ENCODE measurements at places on chromosomes 2 and 18. TPM values are rescaled to one million over a fixed set of nuclear protein-coding genes. Genes with fewer than 3 reads are reported as not detected.
A peak's percentile ranks its signal among the peaks of the same experiment; 100 is the strongest.

- peaks cover 8% of the 10 kb centered on the region for H3K36me3 ChIP-seq
- no peaks in the 10 kb centered on the region for H3K27me3 ChIP-seq
- H3K27ac ChIP-seq, result no peak overlapping the region
- peaks cover 8% of the 10 kb centered on the region for H3K4me1 ChIP-seq
- no peak for DNase-seq
- H3K4me3 ChIP-seq, result no peak overlapping the region
These were observed 55.9 kb downstream of the COMMD1 start for GRCh38 chr2:61961231-61961901.

DNA sequence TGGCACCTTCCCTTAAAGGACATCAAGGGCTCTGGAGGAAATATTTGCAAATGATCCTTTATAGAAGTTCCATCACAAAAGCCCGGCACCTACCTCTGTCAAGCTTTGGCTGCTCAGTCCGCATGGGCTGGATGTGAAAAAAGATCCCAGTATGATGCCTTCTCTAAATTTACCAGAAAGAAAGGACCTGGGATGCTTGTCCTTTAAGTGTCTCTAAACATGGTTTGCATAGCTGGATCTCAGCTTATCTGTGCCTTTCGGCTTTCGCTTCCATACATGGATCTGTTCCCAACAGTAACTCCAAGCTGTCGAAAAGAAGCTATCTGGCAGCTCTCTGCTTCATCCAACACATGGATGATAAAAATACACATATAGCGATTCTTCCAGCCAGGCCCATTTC, 60.4 kb upstream of the SLC8A1 start:
- DNase-seq, result no peak
- peaks cover 20% of the 10 kb centered on the region for H3K4me1 ChIP-seq
- peak overlapping the region; percentile 79 for H3K27ac ChIP-seq
- no peaks in the 10 kb centered on the region for H3K27me3 ChIP-seq
- no peaks in the 10 kb centered on the region for H3K36me3 ChIP-seq

- H3K27ac ChIP-seq, result peak overlapping the region; percentile 96
- DNase-seq, result peak; percentile 63
- H3K27me3 ChIP-seq, result peaks cover 17% of the 10 kb centered on the region
- peaks cover 30% of the 10 kb centered on the region for H3K4me1 ChIP-seq
- peak overlapping the region; percentile 16 for H3K4me3 ChIP-seq
These were observed 115.2 kb downstream of the TTC32 start for GRCh38 chr2:19786408-19787058.

GRCh38 chr2:135245071-135245470, 193.0 kb downstream of the RAB3GAP1 start:
- no peak overlapping the region for H3K4me3 ChIP-seq
- no peaks in the 10 kb centered on the region for H3K27me3 ChIP-seq
- no peak overlapping the region for H3K27ac ChIP-seq
- H3K4me1 ChIP-seq, result peaks cover 7% of the 10 kb centered on the region

GRCh38 chr2:45331410-45331786, 279.7 kb downstream of the SRBD1 start:
- H3K27ac ChIP-seq, result no peak overlapping the region
- H3K4me1 ChIP-seq, result 0 out of 2 replicates have a peak, but pooled peaks cover 4% of the 10 kb centered on the region
- H3K27me3 ChIP-seq, result peaks cover 56% of the 10 kb centered on the region
- no peaks in the 10 kb centered on the region for H3K36me3 ChIP-seq

DRC1 gene
- not detected for total RNA-seq

Measured in HFFc6 (cell line).